ENCODE measurements at places on chromosomes 5 and 9.

DNA sequence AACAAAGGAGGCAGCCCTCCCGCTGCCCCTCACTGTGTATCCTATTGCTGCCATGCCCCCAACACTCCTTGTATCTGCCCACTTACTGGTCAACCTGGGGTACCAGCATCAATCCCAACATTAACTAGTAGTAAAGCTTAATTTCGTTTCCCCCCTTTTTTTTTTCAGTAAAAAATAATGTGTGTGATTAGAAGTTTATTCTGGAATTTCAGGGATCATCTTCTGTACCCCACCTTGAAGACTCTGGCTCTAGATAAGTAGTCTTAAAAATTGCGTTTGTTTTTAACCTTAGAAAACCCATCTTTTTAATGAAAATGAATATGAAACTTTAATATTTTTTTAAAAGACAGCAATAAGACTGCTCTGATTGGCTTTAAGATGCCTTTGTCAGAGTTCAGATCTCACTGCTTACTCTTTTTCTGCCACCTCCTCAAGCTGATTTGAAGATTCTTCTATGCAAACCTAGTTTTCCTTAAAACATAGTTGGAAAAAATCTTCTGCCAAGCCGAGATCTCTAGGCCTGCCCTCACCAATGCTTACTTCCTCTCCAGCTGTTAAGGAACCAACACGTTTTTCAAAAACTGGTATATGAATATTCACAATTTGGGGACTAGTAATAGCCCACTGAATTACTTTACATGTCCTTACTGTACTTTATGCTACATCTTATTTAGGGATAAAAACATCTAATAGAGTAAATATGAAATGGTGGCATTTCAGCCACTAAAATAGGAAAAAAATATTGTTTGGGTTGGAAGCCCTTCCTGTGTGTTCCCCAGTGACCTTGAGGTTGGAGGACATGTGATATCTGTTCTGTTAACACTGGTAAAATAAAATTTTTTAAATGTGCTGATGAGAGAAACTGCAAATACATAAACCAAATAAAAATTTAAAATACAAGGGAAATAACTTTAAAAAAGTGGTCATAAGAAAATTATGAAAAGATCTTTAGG is 4.0 kb upstream of the RHOBTB3 start:
- no peak for DNase-seq

GRCh38 chr9:86163503-86163902 is 64.1 kb upstream of the GOLM1 start:
- no peak for DNase-seq

GRCh38 chr9:5549658-5550650 is 39.6 kb downstream of the PDCD1LG2 start:
- DNase-seq = peak; percentile 78

DNA sequence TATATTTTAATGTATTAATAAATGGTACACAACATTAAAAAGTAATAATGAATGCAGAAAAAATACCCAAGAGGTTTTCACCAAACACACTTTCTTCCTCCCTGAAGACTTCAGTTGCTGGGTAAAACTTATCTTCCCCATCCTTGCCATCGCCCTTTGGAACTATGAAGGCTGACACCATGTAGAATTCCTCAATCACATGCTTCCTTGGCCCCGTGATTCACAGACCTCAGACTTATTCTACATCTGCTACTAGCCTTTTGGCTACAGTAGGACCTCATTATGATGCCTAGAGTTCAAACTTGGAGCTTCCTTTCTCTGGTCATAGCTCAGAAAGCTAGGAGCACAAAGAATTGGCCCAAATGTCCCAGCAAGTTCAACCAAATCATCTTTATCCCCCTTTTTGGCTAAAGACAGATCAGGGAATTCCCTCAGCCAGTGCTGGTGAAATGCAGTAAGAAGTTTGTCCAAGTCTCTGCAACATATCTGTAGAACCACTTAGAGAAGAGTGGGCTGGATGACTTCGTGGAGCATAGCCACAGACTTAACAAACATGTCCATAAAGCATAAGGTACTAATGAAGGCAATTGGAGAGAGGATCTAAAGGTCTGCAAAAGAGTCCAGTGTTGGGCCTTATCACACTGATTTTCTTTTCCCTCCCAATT is 253.5 kb downstream of the SEC61B start:
- no peak for DNase-seq

DNA sequence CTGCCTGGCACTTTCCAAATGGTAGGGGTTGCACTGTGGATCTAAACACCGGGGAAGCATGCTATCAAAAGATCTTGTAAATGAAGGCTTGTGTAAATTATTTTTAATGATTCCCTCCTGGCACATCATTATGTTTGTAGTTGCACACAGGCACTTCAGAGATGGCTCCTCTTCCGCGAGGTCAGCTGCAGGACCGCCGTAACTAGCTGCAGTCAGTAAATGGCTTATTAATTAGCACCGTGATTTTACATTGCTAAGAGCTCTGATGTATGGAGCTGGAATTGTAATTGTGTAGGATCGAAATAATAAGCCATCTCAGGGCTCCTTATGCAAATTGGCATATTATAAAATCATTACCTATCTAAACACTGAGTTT is 397.6 kb upstream of the IRX1 start:
- no peak for DNase-seq

DNA sequence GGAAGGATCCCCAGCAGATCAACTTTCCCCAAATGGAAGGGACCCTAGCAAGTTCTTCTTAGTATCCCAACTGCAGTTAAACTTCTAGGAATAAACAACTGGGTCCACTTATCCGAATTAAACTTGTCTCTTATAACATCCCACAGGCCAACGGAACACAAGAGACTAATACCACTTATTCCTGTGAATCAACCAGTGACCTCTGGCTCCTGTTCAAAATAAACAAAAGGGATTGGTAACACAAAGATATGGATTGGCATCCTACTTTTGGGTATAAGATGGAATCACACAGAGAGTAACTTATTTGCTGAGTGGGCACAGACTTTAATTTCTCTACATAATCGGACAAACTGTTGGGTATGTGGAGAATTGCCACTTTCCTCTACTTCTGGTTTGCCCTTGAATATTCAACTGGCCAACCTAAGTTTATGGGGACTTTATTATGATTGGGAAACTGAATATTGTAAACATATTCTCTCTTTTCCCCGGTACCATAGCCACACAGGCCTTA is 12.4 kb upstream of the PAIP1 start:
- DNase-seq = no peak

DNA sequence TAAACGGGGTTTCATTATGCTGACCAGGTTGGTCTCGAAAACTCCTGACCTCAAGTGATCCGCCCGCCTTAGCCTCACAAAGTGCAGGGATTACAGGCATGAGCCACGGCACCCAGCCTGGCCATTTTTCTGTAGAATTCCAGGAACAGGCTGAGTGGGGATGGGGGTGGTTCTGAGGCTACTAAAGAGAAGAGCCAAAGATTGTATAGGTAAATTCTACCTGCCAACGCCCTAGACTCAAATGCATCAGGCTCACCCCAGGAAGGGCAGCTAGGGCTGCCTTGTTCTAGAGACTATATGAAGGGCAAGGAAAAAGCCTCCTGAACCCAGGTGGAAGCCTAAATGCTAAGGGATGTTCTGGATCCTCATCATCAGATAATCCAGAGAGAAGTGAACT is 1.6 kb upstream of the C5orf52 start:
- no peak for DNase-seq

DNA sequence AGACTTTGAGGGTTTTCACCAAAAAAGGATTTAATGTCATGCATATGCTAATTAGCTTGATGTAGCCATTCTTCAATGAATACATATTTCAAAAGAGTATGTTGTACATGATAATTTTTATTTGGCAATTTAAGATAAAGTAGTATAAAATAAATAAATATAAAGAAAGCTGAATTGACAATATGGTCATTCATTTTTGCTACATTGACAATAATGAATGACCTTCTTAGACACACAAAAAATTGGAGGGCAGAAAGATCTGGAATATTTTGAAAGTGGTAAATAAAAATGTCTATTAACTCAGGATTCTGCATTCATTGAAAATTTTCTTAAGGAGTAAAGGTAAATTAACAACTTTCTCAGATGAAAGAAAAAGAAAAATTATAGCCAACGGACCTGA is 324.8 kb upstream of the FTMT start:
- no peak for DNase-seq

DNA sequence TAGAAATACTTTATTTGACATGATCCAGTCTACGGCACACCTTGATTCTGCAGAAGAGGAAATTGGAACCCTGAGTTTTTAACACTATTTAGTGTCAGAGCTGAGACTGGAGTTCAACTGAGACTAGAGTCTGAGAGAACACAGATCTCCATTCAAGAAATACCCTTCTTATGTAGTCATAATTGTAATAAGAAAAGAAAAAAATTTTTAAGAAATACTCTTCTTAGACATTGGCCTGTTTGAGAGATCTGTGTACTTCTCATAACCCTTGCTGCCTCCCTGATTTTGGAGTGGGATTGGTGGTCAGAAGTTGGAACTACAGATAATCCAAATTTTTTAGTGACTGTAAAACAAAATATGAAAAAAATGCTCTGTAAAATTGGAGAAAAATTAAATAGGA is 253.4 kb downstream of the ARRDC3 start:
- DNase-seq = no peak

GRCh38 chr5:147310059-147310704 is 75.4 kb downstream of the STK32A start:
- DNase-seq = peak; percentile 24

DNA sequence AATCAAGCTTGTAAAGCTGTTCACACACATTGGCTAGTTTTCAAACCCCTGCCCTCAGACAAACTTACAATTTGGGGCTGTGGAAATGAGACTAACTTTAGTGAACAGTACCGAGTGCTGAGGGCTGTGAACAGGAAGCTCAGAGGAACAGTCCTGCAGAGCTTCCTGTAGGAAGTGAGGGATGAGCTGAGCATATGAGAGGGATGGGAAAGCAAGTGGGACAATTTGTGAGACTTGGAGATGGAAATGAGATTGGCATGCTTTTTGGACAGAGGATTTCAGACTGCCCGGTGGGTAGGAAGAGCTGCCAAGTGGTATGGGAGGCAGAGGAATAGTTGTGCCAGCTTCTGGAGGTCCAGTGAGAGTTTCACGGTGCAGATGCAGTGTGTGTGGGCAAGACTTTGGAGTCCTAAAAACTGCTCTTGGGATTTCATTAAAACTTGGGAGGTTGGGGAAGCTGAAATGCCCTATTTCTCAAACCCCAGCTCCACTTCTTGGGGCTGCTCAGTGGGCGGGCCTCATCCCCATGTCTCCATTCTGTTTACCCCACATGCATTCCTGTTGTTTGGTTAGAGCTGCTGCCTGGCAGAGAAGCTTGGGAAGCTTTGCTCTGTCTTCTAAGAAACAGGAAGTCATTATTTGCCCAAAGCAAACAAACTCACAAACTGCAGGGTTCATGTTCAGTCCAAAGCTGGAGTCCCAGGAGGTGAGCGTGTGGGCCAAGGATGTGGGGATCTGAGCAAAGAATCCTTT is 267.5 kb downstream of the ZSWIM6 start:
- DNase-seq = no peak

GRCh38 chr5:109692852-109693251 is 3.1 kb downstream of the MAN2A1 start:
- DNase-seq = no peak

GRCh38 chr9:111069183-111069582 is 30.9 kb upstream of the LPAR1 start:
- no peak for DNase-seq

DNA sequence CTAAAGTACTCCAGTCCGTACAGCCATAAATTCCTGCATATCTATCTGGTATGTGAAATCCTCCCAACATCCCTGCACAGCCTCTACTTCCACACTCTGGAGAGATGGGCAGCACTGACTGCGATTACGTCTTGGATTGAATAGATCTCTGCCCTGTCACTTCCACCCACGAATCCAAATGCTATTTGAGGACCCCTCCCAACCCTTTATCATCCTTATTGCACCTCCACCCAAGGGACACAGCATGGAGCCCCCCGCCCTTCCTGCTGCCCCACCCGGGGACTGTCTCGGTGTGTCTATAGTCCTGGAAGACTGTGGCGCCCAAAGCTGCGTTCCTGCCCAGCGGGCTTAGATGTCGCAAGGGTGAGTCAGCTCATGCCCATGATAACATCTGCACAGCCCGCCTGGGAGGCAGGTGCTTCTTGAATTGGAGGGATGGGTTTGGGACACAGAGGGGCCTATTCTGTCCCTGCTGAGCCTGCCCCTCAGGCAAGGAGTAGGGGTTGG is 105.7 kb upstream of the HAND1 start:
- DNase-seq = no peak

DNA sequence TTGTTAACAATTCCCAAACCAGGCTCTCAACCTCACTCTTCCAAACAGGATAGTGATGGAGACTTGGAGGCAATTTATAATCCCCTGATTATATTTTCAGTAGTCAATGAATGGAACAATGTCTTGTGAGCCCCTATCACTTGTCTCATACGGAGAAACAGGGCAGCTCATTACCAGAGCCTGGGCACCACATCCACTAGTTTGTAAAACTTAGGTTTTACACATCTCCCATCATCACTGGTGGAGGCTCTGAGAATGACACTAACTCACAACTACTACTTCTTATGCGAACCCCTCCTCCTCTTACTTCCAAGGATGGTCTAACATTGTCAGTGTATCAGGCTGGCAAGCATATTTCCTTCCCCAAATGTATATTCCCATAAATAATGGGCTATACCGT is 253.7 kb downstream of the EPB41L4A start:
- DNase-seq = no peak

DNA sequence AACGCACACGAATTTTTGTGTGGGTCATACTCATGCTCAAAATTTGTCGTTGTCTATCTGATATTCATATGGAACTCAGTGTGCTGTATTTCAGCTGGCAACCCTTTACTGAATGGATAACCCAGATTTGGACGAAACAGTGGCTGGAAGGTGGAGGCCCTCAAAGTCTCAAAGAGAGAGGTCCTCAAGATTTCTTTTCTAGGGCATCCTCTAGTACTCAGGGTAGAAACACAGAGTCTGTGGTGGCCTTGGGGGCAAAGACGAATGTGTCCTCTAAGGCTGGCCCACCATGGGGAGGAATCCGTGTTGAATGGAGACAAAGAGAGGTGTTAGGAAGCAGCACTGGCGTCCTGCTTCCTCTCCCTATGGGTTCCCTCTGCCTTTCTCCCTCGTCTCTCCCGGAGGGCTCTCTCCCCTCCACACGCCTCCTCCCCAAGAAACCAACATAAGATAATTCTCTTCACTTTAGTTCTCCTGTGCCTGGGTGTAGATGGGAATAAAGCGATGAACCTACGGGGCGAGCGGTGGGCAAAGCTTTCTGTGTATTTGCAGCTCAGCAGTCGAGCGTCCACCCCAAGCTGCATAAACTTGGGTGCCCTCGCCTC is 333.7 kb downstream of the CWC27 start:
- DNase-seq = peak; percentile 15
